Stimulated activated CD4-positive, alpha-beta T cell treated with anti-CD3 and anti-CD28 coated beads, TNF-alpha, amount 100 ng/mL, for 48 hours (primary cell): ENCODE measurements at places on chromosomes 16 and 17.

GRCh38 chr16:1272453-1273198 is 16.8 kb downstream of the TPSD1 start:
- DNase-seq = no peak

GRCh38 chr16:65409510-65409909 is 287.6 kb upstream of the CDH11 start:
- DNase-seq = no peak

DNA sequence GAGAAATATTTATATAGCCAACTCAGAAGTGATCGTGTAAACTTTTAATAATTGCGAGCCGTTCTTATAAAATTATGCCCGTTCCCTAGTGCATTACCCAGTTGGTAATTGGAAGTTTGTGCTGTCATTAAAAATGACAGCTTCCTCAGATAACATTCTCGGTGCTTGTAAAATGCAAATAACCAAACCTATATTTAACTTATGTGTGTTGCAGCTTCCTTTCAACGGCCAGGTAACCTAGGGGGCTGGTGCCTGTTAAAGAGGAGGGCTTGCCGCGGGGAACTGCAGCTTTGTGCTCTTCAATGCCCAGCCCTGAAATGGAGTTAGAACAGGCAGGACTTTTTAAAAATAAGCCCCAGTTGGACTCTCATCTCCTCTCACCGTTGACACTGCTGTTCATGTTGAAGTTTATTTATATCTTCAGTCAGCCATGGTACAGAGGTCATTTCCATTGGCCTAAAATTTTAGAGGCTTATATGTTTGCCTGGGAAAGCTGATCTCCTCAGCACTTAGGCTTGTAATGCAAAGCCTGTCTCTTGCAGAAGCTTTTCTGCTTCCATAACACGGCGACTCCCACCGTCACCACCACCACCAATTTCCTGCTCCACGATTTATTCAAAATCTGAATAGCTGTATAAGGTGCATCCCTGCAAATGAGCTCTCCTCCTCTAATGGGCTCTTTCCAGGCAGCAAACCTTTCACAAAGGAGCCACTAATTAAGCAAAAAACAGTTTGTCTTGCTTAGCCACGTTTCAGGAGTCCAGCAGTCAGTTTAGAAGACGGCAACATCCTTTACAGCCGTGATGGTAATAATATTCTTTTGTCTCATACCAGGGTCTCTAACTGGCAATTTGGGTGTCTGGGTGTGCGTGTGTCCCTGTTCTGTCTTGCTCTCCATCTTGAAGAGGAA is 74.7 kb downstream of the RPA1 start:
- DNase-seq = no peak

DNA sequence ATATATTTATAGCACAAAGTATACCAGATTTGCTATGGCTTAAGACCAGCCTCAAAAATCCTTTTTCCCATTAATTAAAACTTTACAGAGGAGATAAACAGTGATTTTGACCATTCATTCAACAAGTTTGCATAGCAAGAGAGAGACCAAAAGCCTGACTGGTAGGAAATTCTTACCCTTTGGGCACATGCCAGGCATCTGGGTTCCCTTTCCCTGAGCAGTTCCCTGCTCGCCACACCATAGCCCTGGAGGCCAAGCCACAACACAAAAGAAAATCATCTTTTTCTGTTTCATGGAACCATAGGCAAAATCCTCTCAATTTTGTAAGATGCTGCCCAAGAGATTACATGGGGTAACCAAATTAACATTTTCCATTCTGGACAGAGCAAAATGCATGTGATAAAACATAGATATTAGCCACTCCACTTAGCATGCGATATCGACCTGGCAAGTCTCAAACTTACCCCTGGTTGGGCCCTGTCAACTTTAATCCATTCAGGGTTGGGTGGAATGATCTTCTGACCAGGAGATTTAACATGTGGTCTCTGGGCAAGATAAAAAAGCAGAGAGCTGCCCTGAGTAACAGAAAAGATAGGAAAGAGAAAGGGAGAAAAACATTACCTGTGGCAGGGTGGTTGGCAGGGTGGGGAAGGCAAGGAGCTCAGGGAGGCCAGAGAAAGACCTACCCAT is 57.6 kb upstream of the B4GALNT2 start:
- DNase-seq = no peak

DNA sequence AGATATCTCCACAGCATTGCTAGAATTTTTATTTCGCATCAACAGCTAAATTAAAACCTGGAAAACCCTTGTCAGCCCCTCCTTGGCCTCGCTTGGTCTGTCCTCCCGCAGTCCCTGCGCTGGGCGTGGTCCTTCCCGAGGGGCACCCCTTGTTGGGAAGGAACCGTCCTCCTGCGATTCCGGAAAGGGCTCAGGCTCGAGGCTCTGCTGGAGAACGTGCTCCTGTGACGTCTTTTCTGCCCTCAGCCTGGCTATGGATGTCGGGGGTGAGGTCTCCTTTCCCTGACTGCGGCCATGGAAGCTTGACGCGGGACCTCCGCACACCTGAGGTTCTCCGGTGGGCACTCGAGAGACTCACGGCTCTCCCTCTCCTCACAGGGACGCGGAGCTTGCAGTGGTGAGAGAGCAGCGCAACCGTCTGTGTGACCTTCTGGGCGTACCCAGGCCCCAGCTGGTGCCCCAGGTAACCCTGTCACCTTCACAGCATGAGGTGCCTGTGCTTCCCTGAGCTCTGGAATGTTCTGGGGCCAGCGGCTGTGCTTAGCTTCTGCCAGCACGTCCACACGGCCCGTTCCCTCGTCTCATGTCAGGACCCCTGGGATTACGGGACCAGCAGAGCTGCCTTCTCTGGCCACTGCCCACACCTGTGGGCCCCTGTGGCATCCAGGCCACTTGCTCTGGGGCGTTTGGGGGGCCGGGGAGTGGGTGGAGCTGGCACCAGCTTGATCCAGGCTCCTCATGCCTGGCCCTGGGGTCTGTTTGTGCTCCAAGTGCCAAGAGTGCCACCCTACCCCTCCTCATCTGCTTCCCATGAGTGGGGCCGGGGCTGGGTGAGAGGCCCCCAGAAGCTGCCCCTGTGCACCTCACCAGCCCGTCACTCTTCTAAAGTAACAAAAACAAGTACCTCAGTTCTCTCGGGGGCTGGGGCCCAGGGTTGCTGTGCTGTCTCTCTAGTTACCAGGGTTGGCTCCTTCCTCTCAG is 101.5 kb upstream of the ZNF750 start:
- DNase-seq = no peak

- no peak for DNase-seq
These were observed 29.2 kb upstream of the CBFA2T3 start for GRCh38 chr16:89006036-89006752.
